ENCODE measurements at places on chromosomes 1 and 21.

DNA sequence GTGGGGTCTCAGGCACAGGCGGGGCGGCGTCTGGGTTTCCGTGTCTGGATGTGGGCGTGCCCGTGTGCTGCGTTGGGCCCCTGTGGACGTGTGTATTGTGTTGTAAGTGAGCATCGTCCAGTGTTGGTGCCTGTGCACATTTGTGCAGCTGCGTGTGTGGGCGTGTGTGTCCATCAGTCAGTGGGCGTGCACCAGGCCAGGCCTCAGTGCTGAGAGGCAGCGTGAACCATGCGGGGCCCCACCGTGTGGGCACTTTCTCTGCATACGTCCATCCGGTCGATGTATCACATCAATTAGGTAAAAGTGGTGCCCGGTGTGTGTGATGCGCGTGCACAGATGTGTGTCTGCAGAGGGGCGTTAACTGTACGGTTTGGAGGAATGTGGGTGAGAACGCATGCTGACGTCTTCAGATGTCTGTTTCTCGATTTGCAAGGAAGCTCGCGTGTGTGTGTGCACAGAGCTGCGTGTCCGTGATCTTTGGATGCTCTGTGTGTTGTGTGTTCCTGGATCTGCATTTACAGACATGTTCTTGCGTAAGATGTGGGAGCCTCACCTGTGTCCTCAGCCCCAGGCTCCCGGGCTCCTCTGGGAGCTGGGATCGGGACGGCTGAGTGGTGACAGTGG is 24.6 kb downstream of the AGRN start:
- H3K36me3 ChIP-seq, result peaks cover 61% of the 10 kb centered on the region
- no peaks in the 10 kb centered on the region for H3K27me3 ChIP-seq
- no peaks in the 10 kb centered on the region for H3K4me1 ChIP-seq
- H3K4me3 ChIP-seq, result no peak overlapping the region

- H3K36me3 ChIP-seq, result no peaks in the 10 kb centered on the region
- no peak overlapping the region for H3K27ac ChIP-seq
- peaks cover 52% of the 10 kb centered on the region for H3K4me1 ChIP-seq
- DNase-seq, result no peak
- H3K27me3 ChIP-seq, result peaks cover 1% of the 10 kb centered on the region
Measured at GRCh38 chr1:201508809-201509208, 1.9 kb upstream of the CSRP1 start.

DNA sequence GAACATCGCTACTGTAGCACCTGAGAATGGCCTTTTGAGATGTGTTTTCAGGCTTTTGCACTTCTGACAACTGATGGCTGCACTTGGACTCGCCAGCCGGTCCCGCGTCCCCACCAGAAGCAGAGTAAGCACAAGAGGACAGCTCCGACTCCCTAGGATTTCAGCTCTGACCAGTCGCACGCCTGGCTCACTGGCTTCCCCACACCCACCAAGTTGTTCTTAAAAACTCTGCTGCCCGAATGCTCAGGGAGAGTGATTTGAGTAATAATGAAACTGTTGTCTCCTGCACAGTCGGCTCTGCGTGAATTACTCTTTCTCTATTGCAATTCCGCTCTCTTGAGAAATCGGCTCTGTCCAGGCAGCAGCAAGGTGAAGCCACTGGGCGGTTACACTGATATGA is 40.2 kb upstream of the NLRP3 start:
- H3K27me3 ChIP-seq, result peaks cover 26% of the 10 kb centered on the region
- no peak overlapping the region for H3K4me3 ChIP-seq
- DNase-seq, result no peak
- no peaks in the 10 kb centered on the region for H3K4me1 ChIP-seq

DNA sequence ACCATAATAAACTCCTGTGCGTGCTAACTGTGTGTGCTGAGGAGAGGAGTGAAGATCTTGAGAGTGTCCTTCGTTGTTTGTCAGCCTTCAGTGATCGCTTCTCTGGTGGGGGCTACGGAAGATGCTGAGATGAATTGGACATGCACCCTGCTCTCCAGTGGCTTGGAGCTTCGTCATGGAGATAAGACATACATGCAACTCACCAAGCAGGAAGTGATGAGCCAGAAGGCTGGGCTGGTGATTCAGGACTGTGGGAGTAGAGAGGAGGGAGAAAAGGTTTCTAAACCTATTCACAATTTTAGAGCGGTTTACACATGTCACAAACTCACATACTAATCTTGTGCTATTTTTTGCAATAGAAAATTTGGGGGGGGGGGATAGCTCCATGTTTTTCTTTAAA is 128.9 kb upstream of the ADAR start:
- H3K27me3 ChIP-seq, result peaks cover 19% of the 10 kb centered on the region
- H3K4me1 ChIP-seq, result 0 out of 2 replicates have a peak, but pooled peaks cover 8% of the 10 kb centered on the region
- H3K4me3 ChIP-seq, result no peak overlapping the region
- H3K36me3 ChIP-seq, result no peaks in the 10 kb centered on the region

GRCh38 chr1:211261229-211261628 is 2.1 kb downstream of the RCOR3 start:
- H3K27ac ChIP-seq, result peak overlapping the region; percentile 89
- peak overlapping the region; percentile 97 for H3K4me3 ChIP-seq
- H3K27me3 ChIP-seq, result no peaks in the 10 kb centered on the region
- no peak for DNase-seq

DNA sequence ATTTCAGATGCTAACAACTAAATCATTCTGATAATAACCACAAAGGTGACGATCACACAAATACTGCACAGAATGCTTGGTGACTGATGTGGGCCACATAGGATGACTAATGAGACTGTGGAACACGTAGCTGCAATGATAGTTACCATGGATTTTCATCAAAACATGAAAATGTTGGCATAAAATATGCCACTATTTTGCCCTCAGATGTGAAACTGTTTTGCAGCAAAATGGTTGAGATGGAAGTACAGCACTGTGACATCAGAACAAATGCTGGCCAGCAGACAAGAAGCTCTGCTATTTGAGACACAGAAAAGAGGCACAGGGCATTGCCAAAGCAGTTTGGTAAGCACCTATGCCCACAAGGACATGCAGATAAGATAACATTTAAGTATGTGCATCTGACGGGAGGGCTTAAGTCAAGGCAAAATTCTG is 83.8 kb downstream of the NIBAN1 start:
- H3K4me3 ChIP-seq, result no peak overlapping the region
- no peak overlapping the region for H3K27ac ChIP-seq
- H3K27me3 ChIP-seq, result no peaks in the 10 kb centered on the region

DNA sequence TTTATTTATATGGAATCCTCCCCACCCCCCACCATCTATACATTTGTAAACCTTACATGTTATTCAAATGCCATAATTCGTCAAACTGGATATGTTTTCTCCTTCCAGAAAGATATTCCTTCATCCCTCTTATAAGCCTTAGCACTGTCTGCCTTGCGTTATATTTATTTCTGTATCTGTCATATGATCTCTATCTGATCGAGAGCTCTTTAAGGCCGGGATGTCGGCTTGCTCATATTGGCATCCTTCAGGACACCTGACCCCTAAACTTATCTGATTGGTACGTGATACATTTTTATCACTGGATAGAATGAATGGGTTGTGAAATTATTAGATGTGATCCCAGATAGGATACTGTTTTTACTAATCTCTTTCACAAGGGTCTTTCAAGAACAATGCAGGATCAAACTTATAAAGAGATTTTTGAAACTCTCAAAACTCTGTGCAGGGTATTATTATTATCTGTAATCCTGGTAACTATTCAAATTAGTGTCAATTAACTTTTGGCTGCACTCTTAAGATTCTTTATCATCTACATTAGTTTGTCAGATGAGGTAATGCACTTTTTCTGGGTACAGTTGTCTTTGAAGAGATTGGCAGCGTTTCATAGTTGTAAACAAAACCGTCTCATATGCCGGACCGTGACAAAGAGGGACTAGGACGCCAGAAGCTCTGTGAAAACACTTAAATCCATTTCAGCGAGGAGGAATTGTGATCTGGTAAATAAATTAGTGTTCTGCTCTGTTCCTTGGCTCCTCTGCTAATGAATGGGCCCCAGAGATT is 152.0 kb downstream of the KIF26B start:
- H3K4me3 ChIP-seq, result no peak overlapping the region
- no peaks in the 10 kb centered on the region for H3K36me3 ChIP-seq
- no peaks in the 10 kb centered on the region for H3K27me3 ChIP-seq
- no peaks in the 10 kb centered on the region for H3K4me1 ChIP-seq
- no peak for DNase-seq
- no peak overlapping the region for H3K27ac ChIP-seq

- H3K27ac ChIP-seq, result no peak overlapping the region
- H3K36me3 ChIP-seq, result no peaks in the 10 kb centered on the region
- no peak overlapping the region for H3K4me3 ChIP-seq
- no peak for DNase-seq
- H3K4me1 ChIP-seq, result peaks cover 15% of the 10 kb centered on the region
- H3K27me3 ChIP-seq, result peaks cover 60% of the 10 kb centered on the region
Measured at GRCh38 chr1:167631936-167632614, 2.0 kb downstream of the RCSD1 start.
